ENCODE measurements at places on chromosomes 5 and 9.
A peak's percentile ranks its signal among the peaks of the same experiment; 100 is the strongest.

DNA sequence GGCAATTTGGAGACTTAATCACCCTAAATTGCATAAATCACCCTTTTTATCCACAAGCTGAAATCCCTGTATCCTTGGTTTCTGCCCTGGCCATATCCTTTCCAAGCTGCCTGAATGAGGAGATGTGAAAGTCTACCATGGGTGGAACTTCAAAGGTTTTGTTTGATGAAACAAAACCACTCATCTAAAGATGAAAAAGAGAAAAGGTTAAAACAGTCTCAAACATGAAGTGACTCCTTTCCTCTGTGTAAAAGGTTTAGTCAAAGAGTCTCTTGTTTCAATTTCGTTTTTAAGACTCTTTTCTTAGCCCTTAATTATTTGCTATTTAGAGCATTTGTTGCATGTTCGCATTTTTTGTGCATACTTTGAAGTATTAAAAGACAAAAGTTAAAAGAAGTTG, 11.2 kb downstream of the SLC45A2 start:
- no peak for DNase-seq

GRCh38 chr9:84756731-84757130, 87.2 kb downstream of the NTRK2 start:
- no peak for DNase-seq

DNA sequence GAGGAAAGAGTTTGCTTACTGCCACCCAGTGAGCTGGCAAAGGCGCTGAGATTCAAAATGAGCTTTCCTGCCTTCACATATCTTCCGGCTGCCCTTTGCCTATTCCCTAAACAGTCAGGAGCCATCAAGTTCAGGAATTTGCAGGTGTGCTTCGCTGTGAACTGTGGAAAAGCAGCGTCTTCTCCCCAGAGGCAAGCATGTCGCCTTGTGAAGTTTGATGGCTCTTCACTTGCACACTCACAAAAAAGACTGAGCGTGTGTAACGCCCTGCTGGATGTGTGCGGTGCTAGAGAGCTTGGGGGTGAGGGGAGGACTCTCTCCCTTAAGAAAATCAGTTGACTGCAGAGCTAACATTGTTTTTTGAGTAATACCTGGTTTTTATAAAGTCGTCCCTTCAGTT, 288.7 kb downstream of the DOCK8 start:
- no peak for DNase-seq

DNA sequence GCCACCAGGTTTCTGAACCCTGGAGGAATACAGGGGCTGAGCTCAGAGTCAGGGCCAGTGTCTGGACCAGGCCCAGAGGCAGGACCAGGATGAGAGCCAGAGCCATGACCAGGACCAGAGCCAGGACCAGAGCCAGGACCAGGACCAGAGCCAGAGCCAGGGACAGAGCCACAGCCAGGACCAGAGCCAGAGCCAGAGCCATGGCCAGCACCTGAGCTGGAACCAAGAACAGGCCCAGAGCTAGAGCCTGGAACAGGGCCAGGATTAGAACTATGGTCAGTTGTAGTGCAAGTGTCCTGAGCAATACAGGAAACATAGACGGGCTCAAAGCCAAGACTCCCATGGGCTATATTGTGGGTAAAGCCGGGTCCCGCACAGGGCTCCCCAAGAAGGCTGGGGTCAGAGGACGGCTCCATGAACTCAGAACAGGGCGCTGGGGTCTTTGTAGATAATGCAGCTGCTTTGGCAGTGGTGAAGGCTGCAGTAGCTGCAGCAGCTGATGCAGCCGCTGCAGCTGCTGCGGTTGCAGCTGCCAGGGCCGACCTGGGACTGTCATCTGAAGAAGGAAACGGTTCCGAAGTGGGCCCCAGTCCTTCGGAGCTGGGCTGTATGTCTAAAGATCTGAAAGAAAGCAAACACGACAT, 559 bp downstream of the SPAG8 start:
- DNase-seq: no peak

DNA sequence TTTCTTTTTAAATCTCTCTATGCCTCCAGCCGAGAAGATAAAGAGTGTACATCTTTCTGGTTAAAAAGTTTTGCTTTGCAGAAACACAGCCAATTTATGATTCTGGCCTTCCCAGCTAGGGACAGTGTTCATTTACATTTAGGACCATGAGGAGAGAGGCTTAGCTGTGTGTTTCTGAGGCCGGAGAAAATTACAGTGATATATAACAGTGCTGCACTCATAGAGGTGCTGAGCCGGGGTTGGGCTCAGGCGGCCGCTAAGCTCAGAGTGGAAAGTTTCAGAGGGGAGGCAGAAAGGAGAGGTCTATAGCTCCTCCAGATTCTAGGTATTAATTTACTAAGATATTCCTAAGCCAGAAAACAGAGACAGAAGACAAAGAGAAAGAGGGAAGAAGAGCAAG, 37.0 kb upstream of the LCP2 start:
- no peak for DNase-seq

DNA sequence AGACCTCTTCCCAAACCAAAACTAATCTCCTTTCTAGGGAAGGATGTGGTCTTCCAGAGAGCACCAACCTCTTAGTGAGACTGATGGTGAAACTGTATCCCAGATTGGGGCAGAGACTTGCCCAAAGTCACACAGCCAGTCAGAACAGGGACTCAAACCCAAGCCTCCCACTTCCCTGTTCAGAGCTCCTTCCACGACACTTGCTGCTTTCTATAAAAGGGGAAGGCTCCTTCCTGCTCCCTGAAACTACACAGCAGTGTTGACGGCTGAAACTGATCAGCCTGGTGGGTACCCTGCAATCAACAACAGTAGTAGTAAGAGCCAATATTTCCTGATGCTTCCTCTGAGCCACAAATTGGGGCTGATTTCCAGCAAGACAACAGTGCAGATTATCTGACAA, 1.5 kb downstream of the TOR2A start:
- DNase-seq: no peak

DNA sequence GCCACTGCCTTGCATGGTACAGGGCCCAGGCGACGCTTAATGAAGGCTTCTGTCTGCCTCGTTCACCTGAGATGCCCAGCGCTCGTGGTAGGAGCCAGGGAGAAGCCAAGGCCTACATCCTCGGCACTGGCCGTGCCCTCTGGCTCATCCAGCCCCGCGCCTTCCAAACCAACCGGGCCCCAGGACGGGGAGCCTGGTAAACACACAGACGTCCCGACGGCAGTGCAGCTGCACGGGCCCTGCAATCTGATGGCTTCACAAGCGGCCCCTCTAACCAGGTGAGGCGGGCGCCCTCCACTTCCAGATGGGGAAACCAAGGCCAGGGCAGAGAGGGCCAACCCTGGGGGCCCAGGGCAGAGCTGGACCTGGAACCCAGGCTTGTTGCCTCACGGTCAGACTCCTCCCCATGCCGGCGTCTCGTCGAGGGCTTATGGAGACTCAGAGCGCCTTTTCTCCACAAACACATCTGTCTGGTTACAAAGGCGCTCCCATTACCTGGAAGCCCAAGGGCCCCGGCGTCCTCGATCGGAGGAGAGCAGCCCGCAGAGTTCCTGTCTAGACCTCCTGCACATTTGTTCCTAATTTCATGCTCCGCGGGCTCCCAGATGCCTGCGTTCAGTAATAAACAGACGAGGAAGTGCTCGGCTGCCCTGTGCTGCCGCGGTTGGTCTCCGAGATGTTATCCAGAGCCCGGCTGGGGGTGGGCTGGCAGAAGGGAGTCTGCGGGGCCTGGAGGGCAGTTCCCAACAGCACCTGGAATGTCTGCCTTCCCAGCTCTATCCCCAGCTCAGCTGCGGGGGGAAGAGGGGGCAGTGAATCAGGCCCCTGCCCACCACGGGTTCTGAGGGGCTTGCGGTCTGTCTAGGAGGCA, 23.5 kb downstream of the FAM163B start:
- no peak for DNase-seq

DNA sequence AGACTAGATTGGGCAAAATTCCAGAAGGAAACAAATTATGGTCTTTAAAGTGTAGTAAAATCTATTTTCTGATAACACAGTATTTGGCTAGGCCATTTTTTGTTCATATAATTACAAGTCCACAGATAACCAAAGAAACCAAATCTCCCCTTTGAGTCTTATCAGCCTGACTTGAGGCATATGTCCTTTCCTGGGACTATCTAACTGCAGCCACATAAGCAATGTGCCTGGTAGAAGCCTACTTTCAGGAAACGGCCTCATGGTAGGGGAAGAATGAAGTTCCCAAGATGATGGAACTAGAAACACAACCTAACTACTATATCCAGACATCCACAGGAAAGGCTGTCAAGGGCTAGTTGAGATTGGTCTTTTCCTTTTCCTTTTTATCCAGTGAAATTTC, 130.0 kb downstream of the PIK3R1 start:
- no peak for DNase-seq

GRCh38 chr9:83749706-83750105, 41.9 kb upstream of the UBQLN1 start:
- no peak for DNase-seq

DNA sequence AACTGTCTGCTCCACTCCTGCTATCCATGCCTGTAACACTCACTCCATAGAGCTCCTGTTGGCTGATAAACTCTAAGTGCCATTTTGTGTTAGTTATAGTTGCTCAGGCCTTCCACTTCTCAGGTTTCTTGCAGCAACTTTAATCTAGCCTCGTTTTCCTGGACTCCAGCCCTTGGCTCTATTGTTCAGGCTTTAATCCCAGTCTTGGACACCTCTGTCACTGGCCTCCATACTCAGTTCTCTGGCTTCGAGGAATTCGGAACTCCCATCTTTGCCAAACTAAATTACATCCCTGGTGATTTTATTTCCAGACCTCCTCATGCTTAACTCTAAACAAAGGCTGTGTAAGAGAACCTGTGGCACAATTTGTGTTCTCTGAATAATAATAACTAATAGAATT, 39.8 kb downstream of the EMB start:
- no peak for DNase-seq

GRCh38 chr5:172788771-172789686, 18.0 kb upstream of the DUSP1 start:
- DNase-seq: no peak

DNA sequence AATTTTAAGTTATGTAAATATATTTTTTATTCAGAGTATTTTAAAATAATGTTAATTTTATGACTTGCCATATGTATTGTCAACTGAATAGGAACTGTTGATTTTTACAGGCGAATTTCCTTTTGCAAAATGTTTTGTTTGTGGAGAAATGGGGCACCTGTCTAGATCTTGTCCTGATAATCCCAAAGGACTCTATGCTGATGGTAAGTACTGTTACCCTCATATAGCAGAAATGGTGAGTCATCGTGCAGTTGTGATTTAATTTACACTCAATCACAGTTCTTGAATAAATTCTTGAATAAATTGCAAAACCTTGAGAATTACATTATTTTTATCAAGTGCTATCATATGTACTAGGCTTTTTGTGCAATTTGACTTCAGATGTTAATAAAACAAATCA, 7.4 kb downstream of the ZCCHC9 start:
- DNase-seq: no peak

GRCh38 chr5:10563945-10564837, at the start of gene ANKRD33B:
ANKRD33B (plus strand) TSS chr5:10564070; CDS start chr5:10564468, 398 bp downstream.
- DNase-seq: peak; percentile 57

GRCh38 chr5:24397601-24398000, 247.2 kb downstream of the CDH10 start:
- no peak for DNase-seq

- no peak for DNase-seq
Observed at GRCh38 chr9:98793031-98793430, 3.3 kb downstream of the ANKS6 start.

DNA sequence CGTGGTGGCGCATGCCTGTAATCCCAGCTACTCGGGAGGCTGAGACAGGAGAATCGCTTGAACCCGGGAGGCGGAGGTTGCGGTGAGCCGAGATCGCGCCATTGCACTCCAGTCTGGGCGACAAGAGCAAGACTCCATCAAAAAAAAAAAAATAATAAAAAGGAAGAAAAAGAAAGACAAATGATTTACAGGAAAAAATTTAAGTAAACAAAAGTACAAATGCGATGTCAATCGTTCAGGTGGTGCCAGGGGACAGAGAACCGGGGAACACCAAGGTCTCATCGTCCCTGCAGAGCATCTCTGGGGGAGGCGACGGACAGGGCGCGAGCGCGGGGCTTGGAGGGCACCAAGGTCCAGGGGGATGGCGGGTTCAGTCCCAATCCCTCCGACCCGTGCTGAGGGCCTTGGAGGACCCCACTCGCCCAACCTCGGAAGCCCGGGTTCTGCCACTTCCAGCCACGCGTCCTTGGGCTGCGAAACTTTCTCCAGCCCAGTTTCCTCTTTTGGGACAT, 607 bp upstream of the HNRNPAB start:
- no peak for DNase-seq

DNA sequence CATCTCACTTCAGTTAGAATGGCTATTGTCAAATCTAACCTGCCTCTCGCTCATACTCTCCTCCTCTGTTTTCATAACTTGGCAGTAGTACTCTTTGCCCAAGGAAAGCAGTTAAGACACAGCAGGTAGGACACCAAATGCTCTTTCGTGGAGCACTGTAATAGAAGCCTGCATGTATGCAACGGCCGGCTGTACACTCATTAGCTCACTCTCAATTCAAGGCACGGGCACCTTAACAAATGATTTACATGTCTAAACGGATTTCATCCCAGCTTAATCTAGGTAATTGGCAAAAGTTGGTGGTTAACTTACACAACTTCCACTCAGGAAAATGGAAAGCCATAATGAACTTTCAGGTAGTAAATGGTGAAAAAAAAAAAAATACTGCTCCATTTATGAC, 14.9 kb downstream of the DEPDC1B start:
- DNase-seq: no peak

- no peak for DNase-seq
Observed at GRCh38 chr9:127195976-127196825, 68.4 kb upstream of the GARNL3 start.

- no peak for DNase-seq
Observed at GRCh38 chr9:117945286-117945685, 241.1 kb downstream of the TLR4 start.

DNA sequence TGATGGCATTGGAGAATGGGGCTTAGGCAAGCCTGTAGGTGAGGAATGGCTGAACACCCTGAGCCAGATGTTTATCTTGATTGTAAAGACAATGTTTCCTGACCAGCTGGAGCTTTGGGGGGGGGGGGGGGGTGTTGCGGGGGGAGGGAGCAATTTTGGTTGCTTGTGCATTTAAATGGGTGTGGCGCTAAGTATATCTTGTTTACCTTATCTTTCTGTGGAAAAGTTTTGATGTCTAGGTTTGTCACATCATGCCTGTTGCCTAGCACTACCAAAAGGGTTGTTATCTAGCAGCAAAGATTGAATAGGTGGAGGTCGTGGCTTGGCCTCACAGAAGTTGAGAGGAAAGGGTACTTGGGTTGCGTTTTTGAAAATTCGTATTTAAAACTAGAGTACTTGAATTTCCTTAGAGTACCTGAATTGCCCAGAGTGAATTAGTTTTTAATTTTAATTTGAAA, 1.3 kb downstream of the SMAD5 start:
- no peak for DNase-seq
